Cardiac fibroblast (primary cell): ENCODE measurements at places on chromosomes 7 and 10.

DNA sequence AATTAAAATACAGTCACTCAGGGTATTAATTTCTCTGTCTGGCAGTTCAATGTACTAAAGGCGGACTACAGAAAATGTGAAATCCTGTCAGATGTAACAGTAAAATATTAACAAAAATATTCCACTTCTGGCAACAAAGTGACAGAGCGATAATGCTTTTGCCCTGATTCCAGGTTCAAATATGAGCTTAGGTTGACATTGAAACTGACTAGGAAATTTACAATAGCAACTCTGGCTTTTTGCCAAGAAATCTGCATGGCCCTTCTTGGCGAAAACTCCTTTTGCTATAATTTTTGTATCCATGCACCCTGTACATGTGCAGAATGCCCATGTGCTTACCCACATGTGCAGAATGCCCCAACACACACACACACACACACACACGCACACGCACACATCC is 552.2 kb downstream of the MDFIC start:
- DNase-seq: no peak

DNA sequence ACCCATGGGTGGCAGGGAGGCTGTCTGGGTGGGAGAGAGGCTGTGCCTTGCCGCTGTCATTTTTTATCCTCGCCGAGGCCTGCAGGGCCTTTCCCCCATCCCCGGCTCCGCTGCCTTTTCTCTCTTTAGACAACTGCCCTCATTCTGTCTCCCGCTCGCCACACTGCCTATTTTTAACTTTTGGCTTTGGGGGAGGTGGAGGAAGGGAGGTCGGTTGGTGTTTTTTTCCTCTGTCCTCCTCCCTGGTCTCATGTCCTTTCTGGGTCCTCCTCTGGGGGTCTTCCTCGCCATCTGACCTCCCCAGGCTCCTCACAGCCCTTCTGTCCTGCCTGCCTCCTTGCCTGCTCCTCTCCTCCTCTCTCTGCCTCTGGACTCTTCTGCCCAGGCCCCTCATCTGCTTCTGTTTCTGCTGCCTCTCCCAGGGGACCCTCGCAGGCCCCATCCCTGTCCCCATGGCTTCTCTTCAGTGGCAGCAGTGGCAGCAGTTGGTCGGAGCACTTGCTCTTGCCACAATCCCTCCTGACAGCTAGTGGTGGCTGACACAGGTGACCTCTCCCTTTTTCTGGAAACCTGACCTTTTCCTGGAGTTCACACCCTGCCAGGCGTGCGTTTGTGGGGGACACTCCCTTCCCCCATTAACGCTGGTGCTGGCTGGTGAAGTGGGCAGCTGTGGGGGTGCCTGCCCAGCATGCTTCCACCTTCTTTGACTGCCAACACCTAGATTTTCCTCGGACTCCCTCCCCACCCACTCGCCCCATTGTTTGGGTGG is 19.5 kb upstream of the PCBD1 start:
- DNase-seq: no peak

DNA sequence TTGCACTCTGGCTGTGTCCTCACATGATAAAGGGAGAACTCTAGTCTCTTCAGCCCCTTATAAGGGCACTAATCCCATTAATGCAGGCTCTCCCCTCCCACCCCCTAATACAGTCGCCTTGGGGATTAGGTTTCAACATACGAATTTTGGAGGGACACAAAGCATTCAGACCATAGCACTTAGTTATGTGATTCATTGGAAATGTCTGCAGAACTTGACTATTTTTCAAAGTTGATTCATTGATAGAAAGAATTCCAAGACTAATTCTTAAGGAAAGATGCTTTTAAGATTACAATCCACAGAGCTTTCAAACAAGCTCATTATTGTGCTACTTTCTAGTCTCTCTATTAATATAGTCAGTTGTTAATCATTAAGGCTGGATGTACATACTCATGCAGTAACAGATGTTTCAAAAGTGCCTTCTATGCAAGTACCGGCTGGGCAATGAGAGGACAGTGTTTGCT is 85.3 kb upstream of the RPA3 start:
- DNase-seq: no peak

DNA sequence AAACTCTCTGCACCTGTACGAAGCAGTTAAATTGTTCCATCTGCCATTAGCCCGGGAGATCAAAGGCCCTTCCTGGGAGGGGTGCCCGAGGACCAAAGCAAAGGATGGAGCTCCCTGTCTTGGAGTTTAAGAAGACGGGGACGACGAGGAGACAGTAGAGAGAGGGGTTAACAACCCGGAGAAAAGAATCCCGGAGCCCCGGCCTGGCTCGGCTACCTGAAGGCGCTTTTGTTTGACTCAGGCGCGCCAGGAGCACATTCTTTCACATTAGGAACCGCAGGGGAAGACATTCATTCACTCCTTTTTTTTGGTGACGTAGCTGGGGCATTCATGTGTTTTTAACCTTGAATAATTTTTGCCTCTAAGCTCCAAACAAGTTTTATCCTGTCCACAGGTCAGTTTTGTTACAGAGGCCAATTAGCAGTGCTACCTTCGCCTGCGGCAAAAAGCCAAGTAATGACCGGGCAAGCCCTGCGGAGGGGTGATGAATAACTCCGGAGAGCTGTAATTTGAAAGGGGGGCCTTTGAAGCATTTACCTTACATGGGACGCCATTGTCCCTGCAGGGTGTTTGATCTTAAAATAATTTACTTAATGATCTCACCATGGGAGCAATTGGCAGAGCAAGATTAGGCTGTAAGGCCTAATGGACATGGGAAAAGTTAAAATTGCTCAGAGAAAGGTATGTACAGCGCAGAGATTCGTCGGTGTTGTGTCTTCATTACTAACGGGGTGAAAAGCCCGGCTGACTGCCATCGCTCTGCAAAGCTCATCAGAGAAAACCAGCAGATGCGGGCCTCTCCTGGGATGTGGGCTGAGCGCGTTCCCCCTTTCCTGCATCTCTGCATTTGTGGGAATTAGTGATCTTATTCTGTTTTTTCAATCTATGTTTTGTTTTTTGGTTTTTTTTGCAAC is 258.0 kb upstream of the SP4 start:
- no peak for DNase-seq

DNA sequence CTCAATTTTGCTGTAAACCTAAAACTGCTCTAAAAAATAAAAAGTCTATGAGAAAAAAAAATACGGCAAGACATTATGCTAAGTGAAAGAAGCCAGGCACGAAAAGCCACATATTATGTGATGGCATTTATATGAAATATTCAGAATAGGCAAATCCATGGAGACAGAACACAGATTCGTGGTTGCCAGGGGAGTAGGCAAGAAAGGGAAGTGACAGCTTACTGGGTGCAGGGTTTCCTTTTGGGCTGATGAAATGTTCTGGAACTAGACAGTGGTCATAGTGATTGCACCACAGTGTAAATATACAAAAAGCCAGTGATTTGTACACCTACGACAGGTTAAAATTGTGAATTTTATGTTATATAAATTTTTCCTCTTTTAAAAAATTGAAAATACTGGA is 41.3 kb upstream of the GLI3 start:
- DNase-seq: peak; percentile 7

DNA sequence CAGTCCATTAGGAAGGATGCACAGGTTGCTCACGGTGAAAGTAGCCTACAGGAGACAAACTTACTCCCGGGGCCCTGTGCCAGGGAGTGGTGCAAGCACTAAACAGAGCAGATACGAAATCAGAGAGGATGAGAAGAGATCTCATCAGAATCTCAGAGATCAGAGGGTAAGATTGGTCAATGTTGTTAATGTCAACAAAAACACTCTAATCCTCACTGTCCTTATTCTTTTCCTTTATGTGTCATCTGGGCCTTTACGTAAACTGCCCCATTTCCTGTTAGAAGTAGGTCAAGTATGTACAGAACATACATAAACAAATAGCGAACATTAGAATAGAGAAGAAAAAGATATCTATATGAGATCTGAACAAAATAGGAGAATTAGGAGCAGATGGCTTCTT is 163.1 kb downstream of the PPP1R17 start:
- peak; percentile 41 for DNase-seq

- no peak for DNase-seq
Measured at GRCh38 chr7:28900311-28900710, 57.8 kb downstream of the TRIL start.

- no peak for DNase-seq
Measured at GRCh38 chr10:86945361-86946212, 11.8 kb downstream of the MMRN2 start.
